SJCRH30 (cell line): ENCODE measurements at places on chromosomes 12 and 14. TPM values are rescaled to one million over a fixed set of nuclear protein-coding genes. Genes with fewer than 3 reads are reported as not detected.

Gene P3H3
- 13.7 and 19.3 TPM in 2 replicates for total RNA-seq

Gene ZNF891
- total RNA-seq = 2.8 and 3.7 TPM in 2 replicates

Gene EML5
- 0.03 and 0.06 TPM in 2 replicates for total RNA-seq

Gene HCAR1
- total RNA-seq = not detected in 2 replicates

DNA sequence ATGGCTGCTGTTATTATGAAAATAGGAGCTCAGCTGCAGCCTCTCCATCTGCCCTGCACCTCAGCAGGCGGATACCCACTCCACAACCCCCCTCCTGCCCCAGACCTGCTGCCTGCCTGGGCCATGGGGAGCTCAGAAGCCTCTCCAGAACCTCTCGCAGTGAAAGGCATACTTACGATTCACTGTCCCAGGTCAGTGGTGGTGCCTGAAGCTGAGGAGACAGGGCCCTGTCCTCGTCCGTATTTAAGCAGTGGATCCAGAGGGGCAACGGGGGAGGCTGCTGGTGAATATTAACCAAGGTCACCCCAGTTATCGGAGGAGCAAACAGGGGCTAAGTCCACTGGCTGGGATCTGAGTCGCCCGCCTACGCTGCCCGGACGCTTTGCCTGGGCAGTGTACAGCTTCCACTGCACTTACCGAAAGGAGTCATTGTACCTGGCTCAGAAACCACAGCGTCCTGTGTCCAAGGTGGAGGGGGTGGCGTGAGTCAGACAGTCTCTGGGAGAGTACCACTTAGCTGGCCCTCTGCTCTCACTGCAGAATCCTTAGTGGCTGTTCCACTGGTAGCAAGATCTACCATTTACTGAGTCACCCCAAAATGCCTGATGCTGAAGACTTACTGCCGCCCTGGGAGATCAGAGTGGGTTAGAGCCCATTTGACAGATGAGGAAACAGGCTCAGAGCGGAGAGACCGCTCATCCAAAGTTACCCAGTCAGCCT, at the start of gene SERPINA1:
TSS of gene SERPINA1 (minus strand) at position 219 of the 720 bp plus-strand sequence. CDS start 5,365 bp downstream, outside the sequence.
- no peak for DNase-seq
- H3K36me3 ChIP-seq = no peaks in the 10 kb centered on the region
- no peak within 1 kb of the TSS for H3K4me3 ChIP-seq
- no peak within 1 kb of the TSS for H3K27ac ChIP-seq
- H3K4me1 ChIP-seq = no peaks in the 10 kb centered on the region
- peaks cover 9% of the 10 kb centered on the region for H3K27me3 ChIP-seq

GRCh38 chr14:65226824-65227604, 124.7 kb upstream of the MAX start:
- no peaks in the 10 kb centered on the region for H3K4me1 ChIP-seq
- no peak for DNase-seq
- no peaks in the 10 kb centered on the region for H3K36me3 ChIP-seq
- no peaks in the 10 kb centered on the region for H3K27me3 ChIP-seq

DNA sequence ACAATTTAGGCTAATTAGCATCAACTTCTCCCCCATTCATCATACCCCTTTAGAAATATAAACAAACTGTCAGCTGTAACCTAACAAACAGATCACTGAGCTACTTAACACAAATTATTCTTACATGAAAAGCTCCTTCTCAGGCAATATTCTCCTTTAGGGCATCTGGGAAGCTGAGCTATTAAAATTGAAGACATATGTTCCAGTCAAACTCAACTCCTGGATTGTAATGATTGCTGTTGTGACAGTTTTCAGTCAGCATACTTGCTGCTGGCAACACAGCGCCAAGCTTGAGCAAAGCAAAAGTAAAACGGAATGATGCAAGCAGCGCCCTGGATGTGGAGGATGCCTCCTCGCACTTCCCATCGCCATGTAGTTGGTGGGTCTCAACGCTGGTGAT, 82.4 kb downstream of the SLC25A21 start:
- H3K36me3 ChIP-seq = no peaks in the 10 kb centered on the region
- H3K4me1 ChIP-seq = peaks cover 23% of the 10 kb centered on the region
- no peak overlapping the region for H3K27ac ChIP-seq
- no peak overlapping the region for H3K4me3 ChIP-seq

DNA sequence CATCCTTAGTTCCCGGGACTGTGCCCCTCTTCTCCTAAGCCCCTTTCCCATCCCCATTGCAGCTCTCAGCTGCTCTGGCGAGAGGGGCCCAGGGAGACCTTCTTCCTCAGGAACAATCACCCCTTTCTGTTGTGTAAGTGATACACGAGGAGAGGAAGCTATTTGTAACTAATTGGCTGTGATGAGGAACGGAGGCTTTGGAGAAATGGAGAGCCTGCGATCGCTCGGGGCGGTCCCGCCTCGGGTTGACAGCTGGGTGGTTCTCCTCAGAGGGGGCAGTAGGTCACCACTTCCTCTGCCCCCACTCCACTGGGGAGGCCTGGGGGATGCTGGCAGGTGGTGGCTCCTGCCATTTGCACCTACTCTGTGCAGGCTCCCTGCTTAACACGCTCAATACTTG, 6.6 kb upstream of the PGF start:
- no peaks in the 10 kb centered on the region for H3K36me3 ChIP-seq
- H3K27me3 ChIP-seq = no peaks in the 10 kb centered on the region
- H3K27ac ChIP-seq = peak overlapping the region; percentile 85
- H3K4me1 ChIP-seq = peaks cover 66% of the 10 kb centered on the region

- no peak overlapping the region for H3K27ac ChIP-seq
- no peaks in the 10 kb centered on the region for H3K36me3 ChIP-seq
- no peak overlapping the region for H3K4me3 ChIP-seq
- no peaks in the 10 kb centered on the region for H3K27me3 ChIP-seq
Measured at GRCh38 chr14:88872976-88873375, 48.5 kb downstream of the TTC8 start.

DNA sequence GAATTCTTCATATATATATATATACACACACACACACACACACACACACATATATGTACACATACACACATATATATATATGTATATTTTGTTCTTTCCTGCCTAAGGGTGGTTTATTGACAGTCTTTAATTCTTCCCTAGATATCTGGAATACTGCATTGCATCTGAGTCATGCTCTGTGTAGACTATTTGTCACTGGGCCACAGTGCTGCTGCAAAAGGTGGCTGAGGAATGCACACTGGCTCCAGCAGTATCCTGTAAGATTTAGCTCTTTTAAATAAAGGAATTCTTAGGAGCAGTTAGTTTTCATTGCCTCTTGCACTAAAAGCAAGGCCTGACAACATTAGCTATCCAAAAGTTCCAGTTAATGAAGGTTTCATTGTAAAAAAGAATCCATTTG, 200.9 kb downstream of the APAF1 start:
- H3K36me3 ChIP-seq = no peaks in the 10 kb centered on the region
- H3K27me3 ChIP-seq = no peaks in the 10 kb centered on the region
- DNase-seq = no peak
- H3K4me1 ChIP-seq = no peaks in the 10 kb centered on the region

- no peak overlapping the region for H3K27ac ChIP-seq
- DNase-seq = no peak
- H3K4me3 ChIP-seq = no peak overlapping the region
- 0 out of 2 replicates have a peak, but pooled peaks cover 8% of the 10 kb centered on the region for H3K27me3 ChIP-seq
- H3K36me3 ChIP-seq = no peaks in the 10 kb centered on the region
Measured at GRCh38 chr14:103073876-103074728, 9.9 kb upstream of the LBHD2 start.

DNA sequence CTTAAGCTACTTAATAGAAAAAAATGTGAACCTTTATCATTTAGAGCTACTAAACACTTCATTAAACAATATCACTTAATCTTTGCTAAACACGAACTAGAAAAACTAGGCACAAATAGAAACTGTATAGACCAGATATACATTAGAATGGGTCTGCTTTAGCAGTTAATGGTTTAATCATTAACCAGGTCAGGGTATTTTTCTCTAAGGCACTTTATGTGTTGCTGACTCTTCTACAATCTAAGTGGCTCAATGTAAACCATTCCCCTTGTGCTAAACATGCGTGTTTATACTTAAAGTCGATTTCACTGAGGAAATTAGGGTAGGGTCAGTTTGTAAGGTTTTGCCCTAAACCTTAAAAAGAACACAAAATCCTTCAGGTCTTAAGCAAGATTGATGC, 29.7 kb downstream of the TMCC3 start:
- DNase-seq = no peak
- no peaks in the 10 kb centered on the region for H3K36me3 ChIP-seq
- no peak overlapping the region for H3K4me3 ChIP-seq
- no peaks in the 10 kb centered on the region for H3K27me3 ChIP-seq

DNA sequence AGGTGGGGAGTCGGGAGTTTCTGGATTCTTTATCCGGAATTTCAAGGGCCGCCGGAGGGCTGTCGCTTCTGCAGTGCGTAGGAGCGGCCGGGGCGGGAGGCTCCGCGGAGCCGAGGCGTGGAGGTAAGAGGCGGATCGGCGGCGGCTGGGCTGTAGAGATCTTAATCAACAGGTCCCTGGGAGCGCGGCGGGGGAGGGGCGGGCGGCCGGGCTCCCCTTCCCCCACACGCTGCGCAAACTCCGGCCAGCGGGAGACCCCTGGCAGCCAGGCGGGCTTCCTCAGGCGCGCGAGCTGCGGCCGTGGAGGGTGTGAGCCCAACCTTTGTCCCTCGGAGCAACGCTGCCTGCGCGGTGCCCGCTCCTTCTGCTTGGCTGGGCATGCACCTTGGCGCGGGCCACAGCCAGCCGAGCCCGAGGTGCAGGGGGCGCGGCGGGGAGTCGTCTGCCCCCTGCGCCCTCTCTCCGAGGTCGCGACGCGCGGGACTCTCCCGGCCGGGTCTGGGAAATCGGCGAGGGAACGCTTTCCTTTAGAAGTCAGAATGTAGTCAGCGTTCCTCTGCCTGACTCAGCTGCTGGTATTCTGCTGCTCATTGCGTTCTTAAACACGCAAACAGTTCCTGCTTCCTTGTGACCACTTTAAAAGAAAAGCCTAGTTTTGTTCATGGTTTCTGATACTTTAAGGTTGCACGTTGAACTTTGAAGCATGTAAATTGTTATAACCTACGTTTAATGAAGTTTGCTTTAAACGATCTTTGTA, at the start of gene PALS1:
TSS of gene PALS1 (plus strand) at position 25 of the 757 bp plus-strand sequence. CDS start 37,736 bp downstream, outside the sequence.
- no peaks in the 10 kb centered on the region for H3K36me3 ChIP-seq
- no peaks in the 10 kb centered on the region; the same call in 1 of the 2 replicates for H3K4me1 ChIP-seq
- H3K27me3 ChIP-seq = no peaks in the 10 kb centered on the region
- peak within 1 kb of the TSS; percentile 86 for H3K4me3 ChIP-seq
- H3K27ac ChIP-seq = peak within 1 kb of the TSS; percentile 87

DNA sequence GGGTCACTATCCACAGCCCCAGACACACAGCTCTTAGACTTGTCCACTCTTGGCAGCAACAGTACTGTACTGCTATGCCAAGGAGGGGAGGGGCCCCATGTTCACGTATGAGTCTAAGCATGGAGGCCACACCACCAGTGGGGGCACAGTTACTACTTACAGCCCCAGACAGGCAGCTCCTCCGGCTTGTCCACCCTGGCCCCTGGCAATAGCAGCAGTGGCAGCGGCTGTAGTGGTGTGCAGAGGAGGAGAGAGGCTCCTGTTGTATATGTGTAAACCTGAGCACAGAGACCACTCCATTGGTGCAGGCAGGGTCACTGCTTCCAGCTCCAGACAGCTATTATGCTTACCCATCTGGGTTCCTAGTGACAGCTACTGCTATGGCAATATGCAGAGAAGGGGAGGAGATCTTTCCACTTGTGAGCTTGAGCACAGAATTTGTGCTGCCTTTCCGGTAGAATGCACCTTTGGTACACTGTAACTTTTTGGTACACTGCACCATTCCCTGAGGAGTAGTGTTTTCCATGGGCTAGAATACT, 113.2 kb downstream of the RAD51B start:
- no peak overlapping the region for H3K4me3 ChIP-seq
- H3K27me3 ChIP-seq = no peaks in the 10 kb centered on the region
- H3K27ac ChIP-seq = no peak overlapping the region
- DNase-seq = no peak

DNA sequence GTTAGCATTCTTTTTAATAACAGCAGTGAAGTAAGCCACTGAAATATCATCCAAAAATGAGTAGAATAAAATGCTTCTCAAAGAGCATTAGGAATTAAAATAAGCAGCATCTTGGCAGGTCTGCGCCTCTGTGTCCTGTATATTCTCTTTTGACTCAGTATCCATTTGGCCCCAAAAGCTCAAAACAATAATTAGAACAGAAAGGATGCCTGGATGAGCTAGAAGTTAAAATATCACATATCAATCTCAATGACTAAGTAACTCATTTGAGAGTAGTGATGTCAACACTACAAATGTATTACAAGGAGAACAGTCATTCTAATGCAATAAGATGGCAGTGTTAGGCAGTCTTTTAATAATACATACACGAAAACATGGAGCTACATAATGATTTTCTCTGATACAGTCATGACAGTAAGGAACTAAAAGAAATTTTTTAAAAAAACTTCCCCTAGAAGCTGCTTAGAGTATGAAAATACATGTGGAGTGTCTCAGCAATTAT, 160.9 kb upstream of the ABCD2 start:
- H3K4me3 ChIP-seq = no peak overlapping the region
- H3K36me3 ChIP-seq = no peaks in the 10 kb centered on the region
- no peak overlapping the region for H3K27ac ChIP-seq
- no peaks in the 10 kb centered on the region for H3K27me3 ChIP-seq
- H3K4me1 ChIP-seq = no peaks in the 10 kb centered on the region

DNA sequence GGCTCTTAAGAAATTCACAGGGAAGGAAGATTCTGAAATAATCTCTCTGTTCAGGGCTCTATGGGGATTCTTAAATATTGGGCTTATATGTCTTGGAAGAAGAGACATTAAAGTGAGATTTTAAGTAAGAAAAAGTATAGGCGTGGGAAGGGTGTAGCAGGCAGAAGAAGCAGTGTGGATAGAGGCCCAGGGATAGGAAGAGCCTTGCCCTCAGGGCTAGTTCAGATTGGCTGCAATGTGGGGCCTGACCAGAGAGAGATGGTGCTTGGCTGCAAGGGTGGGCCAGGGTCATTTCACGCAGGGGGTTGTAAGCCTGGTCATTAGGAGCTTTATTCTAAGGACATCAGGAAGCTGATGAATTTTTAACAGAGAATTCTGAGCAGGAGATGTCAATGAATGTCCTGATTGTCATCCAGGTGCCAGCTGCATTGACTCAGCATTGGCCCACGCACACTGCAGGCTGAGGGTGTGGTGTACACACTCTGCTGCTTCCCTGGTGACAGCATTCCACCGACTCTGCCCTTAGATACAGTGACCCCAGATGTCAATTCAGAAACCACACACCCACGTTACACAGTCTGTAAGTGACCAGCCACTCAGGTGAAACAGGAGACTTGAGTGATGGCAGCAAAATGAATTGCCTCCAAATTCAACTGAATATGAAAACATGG, 582.5 kb downstream of the NRXN3 start:
- DNase-seq = no peak
- H3K27ac ChIP-seq = no peak overlapping the region
- no peak overlapping the region for H3K4me3 ChIP-seq
- H3K27me3 ChIP-seq = no peaks in the 10 kb centered on the region
- H3K4me1 ChIP-seq = no peaks in the 10 kb centered on the region

- no peaks in the 10 kb centered on the region for H3K27me3 ChIP-seq
- peak; percentile 45 for DNase-seq
- H3K4me3 ChIP-seq = no peak overlapping the region
- peak overlapping the region; percentile 19; the same call in 1 of the 2 replicates for H3K27ac ChIP-seq
- H3K4me1 ChIP-seq = peaks cover 27% of the 10 kb centered on the region
Measured at GRCh38 chr14:89504602-89505313, 87.7 kb upstream of the FOXN3 start.
